ENCODE measurements at places on chromosomes 5 and 9. TPM values are rescaled to one million over a fixed set of nuclear protein-coding genes. Genes with fewer than 3 reads are reported as not detected.

Gene DMRT3
- 1.7 TPM for total RNA-seq

Gene ZFP2
- total RNA-seq = 2.2 TPM

Gene GLRX
- 79.6 TPM for total RNA-seq

Gene PHYHD1
- 4.4 TPM for total RNA-seq

Gene CKMT2
- 0.81 TPM for total RNA-seq

Gene PAPPA
- total RNA-seq = 10.5 TPM

Gene SPINK7
- total RNA-seq = not detected

Gene FCHO2
- 13.3 TPM for total RNA-seq

Gene OBP2B
- total RNA-seq = not detected

Gene LCN15
- 1.9 TPM for total RNA-seq

Gene CCNB1
- total RNA-seq = 29.6 TPM

Gene PDZD2
- total RNA-seq = 23.3 TPM

Gene IFNA7
- not detected for total RNA-seq

Gene SPATA31A3
- total RNA-seq = not detected

Gene SLCO6A1
- total RNA-seq = 1.6 TPM

Gene ANXA1
- not detected for total RNA-seq

Gene PCDHGB5
- 9.3 TPM for total RNA-seq

Gene CAMK4
- 33.7 TPM for total RNA-seq

Gene FAXDC2
- total RNA-seq = 0.66 TPM

Gene C5orf52
- total RNA-seq = not detected

Gene SLC25A46
- total RNA-seq = 38.1 TPM

Gene SLCO4C1
- total RNA-seq = 1.5 TPM

Gene CARTPT
- not detected for total RNA-seq

Gene LCN1
- total RNA-seq = not detected

Gene INSL6
- not detected for total RNA-seq

Gene MCIDAS
- not detected for total RNA-seq

Gene SEMA4D
- 192 TPM for total RNA-seq

Gene DDX4
- 0.27 TPM for total RNA-seq

Gene MYOT
- not detected for total RNA-seq

Gene ZNF474
- total RNA-seq = 0.64 TPM

Gene PCDHGC3
- total RNA-seq = 40.1 TPM

Gene ROPN1L
- not detected for total RNA-seq

Gene ZNF169
- 4.9 TPM for total RNA-seq

Gene GABRA1
- not detected for total RNA-seq

Gene XPA
- 12.3 TPM for total RNA-seq

Gene SVEP1
- 0.10 TPM for total RNA-seq

Gene FOXD4L3
- 0.27 TPM for total RNA-seq

Gene AIF1L
- 16.7 TPM for total RNA-seq

Gene ODF2
- 40.7 TPM for total RNA-seq

Gene MARCHF3
- 5.7 TPM for total RNA-seq

Gene TAS2R1
- not detected for total RNA-seq

Gene CDKN2B
- 0.93 TPM for total RNA-seq

Gene SLC25A2
- total RNA-seq = 1.9 TPM

Gene WDR31
- 1.3 TPM for total RNA-seq
